ENCODE measurements at places on chromosomes 12 and 14.

DNA sequence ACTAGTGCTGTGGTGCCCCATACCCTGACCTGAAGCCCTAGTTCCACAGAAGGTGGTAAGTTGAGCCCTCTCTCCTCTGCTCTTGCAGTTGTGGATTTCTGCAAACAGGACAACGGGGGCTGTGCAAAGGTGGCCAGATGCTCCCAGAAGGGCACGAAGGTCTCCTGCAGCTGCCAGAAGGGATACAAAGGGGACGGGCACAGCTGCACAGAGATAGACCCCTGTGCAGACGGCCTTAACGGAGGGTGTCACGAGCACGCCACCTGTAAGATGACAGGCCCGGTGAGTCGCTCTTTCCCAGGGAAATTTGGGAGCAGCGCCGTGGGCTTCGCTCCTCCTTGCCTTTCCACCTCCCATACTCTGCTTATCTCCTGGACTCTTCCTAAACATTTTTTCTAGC, 92.2 kb downstream of the NT5DC3 start:
- ATAC-seq = no peak

GRCh38 chr12:86730233-86730632, 474.0 kb upstream of the MGAT4C start:
- no peak for ATAC-seq

DNA sequence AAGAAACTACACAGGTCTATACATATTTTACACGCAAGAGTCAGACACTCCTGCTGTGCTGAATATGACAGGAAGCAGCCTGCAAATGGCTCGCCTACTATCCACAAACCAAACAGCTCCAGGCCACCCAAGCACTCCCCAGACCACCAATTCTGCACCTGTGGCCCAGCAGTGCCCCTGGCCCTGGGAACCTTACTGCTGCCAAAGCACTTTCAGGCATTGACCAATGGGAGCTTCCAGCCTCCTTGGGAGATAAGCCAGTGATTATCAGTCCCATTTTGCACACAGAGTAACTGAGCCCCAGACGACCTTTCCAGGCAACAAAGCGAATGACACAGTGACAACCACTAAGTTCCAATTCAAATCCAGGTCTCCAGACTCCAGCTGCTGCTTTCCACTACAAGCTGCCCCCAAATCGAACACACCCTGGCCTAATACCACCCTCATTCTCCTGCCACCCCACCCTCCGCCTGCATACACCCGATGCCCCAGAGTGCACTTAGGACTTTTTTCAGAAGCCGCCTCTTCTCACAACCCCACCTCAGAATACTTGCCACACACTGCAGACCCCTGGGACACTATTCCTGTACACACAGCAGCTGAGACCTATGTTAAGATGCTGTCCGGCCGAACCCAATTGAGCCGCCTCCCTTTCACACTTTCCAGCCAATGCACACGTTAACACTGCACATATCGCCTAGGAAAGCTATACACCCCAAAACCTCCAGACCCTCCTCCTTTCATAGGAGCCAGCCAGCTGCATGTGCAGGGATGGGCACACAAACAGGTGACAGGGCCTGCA, 126.1 kb upstream of the PRMT8 start:
- ATAC-seq = no peak

DNA sequence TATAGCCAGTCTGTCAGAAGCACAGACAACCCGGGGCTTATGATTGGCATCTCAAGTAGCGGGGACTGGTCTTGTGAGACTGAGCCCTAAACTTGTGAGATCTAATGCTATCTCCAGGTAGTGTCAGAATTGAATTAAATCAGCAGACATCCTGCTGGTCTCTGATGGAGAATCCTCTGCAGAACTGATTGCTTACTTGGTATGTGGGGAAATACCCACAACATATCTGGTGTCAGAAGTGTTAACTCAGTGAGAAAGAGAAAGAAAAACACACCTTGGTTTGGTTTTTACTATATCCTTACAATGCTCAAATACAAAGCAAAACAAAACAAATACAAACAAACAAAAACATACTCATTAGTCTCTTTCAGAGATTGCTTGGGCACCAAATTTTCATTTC, 10.0 kb downstream of the SEL1L start:
- ATAC-seq = no peak

DNA sequence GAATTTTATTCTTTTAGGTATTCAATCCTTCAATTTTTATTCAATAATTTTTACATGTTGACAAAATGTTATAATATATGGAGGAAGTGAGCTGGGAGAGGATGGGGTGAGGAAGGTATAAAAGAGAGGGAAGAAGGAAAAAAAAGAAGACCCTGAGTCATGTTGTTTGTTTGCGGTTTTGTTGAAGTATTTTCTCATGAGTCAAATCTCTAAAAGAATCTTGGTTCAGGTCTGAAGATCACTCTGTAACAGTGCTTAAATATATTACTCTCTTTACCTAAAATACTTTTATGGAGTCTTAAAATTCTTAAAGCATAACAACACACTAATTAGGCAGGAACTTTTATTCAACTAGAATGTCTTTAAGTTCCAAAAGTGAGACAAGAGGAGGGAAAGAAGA, 489.6 kb upstream of the GARIN6 start:
- ATAC-seq = peak; percentile 45

- no peak for ATAC-seq
Observed at GRCh38 chr14:94328196-94328595, 5.1 kb upstream of the SERPINA6 start.

GRCh38 chr12:64609536-64610078, 688 bp upstream of the RASSF3 start:
- peak; percentile 18 for ATAC-seq

- ATAC-seq = peak; percentile 15
Observed at GRCh38 chr12:120711411-120711810, 1.2 kb downstream of the UNC119B start.

- ATAC-seq = no peak
Observed at GRCh38 chr14:68553311-68553710, 239.6 kb downstream of the ZFP36L1 start.

DNA sequence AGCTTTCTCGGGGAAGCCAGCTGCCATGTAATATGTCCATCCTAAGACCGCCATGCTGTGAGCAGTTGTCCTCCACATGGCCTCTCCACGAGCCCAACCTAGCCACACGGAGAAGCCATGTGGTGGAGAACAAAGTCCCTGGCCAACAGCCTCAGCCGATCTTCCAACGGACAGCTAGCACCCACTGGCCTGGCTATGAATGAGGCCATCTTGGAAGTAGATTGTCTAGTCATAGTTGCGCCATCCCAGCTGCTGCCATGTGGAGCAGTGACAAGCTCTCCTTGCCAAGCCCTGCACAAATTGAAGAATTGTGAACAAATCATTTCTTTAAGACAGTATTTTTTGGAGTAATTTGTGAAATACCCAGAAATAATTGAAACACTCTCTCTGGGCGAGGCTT, 49.3 kb upstream of the USP44 start:
- no peak for ATAC-seq

DNA sequence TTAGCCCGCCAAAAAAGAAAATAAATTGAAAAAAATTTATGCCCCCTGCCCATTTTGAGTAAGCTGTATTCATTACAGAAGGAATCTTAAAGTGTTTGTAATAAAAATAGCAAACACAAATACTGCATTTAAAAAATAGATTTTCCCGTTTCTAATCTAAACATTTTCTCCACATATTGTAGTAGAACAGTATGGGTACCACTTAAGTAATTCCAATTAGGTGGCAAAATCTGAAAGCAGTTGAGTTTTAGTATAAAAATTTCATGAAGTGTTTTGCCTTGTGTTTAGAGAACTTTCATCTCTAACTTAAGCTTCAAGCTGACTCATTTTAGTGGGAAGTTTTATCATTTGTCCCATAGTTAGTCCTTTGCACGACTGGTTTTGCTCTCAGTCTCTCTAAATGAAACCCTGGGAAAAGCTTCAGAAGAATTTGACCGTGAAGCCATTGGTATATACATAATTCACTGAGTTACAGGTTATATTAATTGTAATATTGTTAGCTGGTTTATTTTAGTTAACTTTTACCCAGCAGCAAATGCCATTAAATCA, 214.6 kb downstream of the ERC1 start:
- peak; percentile 24 for ATAC-seq

- ATAC-seq = no peak
Observed at GRCh38 chr14:26137161-26137560, 460.7 kb downstream of the NOVA1 start.

- ATAC-seq = no peak
Observed at GRCh38 chr14:75896341-75896740, 85.5 kb downstream of the TGFB3 start.

DNA sequence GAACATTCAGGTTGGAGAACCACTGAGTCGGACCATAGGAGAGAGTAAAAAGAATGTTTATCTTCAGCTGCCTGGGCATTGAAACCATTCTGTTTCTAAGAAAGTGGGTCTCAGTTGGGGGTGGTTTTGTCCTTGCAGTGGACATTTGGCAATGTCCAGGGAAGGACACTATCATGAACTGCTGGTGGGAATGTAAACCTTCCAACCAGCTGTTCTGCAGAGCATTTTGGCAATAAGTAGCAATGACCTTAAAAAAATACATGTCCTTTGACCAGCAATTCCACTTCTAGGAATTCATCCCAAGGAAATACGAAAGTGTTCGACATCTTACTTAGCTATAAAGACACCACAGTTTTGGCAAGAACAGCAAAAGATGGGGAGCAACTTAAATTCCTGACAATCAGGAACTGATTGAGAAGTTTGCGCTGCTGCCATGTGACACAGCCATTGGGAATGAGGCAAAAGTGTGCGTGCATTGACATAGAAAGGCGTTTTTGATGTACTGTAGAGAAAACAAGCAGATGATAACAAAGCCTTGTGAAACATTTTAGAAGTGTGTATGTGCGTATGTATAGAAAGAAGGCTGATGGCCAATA, 82.9 kb upstream of the MAP1LC3B2 start:
- ATAC-seq = no peak

DNA sequence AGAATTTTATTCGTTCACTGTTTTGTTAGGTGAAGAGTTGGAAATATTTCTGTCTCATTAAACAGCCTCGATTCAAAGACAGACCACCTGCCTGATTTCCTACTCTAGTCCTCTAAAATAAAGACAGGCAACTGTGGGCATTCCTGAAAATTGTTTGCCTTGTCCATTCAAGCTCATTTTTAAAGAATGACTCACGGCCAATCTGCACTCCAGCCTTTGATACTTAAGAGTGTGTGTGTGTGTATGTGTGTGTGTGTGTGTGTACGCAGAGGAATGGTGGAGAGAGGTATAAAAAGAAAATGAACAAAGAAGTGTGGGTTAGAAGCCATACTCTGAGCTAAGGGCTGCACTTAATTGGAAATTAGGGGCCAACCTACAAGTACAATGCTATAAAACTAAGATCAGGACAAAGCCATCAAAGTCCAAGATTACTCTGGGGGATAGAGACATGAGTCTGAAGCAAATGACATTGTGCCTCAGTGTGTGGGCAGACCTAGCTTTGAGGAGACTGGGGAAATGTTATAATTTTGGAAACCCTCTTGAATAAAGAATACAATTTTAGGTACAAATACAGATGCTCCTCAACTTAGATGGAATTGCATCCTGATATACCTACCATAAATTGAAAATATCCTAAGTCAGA, 45.6 kb upstream of the SOCS2 start:
- ATAC-seq = peak; percentile 92

DNA sequence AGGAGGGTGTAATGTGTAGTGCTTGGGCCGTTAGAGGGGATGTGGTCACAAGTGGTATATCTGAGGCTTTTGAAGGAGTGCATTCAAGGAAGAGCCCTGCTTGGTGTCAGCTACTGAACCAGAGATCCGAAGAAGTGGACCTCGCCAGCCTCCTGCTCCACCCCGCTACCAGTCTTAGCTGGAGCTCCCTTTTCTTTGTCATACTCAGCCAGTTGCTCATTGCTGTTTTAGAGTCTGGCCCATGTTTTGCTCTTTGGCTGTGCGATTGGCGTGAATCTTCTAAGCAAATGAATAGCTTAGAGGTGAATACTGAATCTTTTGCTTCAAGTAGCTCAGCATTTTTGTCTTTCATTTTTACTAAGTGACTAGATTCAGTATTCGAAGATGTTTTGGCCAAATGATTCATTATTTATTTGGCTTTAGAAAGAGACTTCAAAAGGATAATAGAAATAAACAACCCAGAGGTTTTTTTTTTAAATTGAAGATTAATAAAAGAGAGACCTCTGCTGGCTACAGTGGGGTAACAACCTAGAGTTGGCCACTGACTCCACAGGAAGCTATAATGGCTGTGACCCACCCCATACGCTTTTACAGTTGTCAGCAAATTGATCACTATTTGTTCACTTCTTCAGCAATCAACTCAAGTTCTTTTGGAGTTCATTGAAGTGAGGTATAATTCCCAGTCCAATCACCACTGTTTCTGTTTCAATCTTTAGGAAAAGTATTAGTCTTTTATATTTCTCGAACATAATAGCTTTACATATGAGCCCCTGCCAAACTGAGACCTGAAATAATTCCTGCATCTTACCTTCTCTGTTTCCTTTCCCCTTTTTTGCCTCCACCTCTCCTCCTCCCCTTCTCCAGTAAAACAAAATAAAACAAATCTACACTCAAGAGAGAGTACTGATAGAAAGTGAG, 19.9 kb downstream of the CDKN1B start:
- peak; percentile 80 for ATAC-seq

GRCh38 chr12:27331291-27331926, 1.2 kb upstream of the BMAL2 start:
- ATAC-seq = peak; percentile 81

DNA sequence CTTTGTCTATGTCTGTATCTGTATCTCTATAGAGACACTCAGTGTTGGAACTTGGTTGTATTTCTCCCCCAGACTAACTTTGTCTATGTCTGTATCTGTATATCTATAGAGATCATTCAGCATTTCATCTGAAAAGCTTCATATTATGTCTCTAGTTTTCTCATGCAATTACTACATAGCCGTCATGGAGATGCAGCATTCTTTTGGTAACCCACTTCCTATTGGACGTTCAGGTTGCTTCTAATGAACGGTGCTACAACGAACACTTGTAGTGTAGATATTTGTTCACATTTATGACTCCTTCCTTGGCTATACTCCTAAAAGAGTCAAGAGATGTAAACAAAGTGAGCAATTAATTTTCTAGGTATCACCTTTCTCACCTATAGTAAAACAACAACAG, 81.5 kb upstream of the KCNA1 start:
- no peak for ATAC-seq

DNA sequence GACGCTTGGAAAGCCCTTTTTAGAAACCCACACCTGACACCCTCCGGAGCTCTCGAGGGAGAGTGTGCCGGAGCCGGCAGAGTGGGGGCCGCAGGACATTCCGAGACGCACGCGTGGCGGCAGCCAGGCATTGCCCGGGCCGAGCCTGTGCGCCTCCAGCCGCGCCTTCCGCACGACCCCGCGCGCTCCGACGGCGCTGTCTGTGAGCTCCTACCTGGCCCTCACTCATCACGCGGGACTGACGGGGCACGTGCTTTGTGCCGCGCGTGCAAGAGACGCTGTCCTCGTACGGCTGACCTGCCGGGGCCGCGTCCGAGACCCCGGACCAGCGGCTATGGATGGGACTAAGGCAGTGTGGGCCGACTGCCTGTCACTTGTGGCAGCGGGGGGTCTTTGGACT, 5.2 kb downstream of the GALNT9 start:
- no peak for ATAC-seq

GRCh38 chr12:130053651-130054069, 108.6 kb upstream of the FZD10 start:
- ATAC-seq = no peak
